ENCODE measurements at places on chromosomes 5 and 9.

DNA sequence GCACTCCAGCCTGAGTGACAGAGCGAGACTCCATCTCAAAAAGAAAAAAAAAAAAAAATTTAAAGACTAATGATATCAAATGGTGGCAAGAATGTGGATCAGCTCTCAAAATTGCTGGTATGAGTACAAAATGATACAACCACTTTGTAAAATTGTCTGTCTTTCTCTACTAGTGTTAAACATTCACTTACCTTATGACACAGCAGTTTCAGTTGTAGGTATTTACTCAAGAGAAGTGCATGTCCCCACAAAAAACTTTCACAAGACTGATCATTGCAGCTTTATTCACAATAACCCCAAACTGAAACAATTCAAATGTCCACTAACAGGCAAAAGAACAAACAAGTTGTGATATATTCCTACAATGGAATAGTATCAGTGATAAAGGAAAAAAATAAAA is 14.7 kb upstream of the CETN3 start:
- no peak for DNase-seq

DNA sequence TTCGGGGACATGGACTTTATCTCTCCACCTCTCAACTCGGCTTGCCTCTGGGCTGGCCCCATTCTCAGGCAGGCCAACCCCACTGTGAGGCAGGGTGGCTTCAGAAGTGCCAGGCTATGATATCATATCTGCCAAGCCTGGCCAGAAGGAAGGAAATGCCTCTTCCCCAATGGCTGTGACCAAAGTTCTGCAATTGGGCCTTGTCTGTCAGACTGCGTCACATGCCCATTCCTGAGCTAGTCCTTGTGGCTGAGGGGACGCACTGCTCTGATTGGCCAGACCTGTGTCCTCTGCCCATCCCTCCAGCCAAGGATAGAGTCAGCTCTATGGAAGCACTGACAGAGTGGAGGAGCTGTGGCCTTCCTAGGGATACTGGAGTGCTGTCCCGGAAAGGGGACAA is 11.9 kb downstream of the SMIM23 start:
- no peak for DNase-seq

GRCh38 chr5:156186760-156187159 is 140.2 kb upstream of the SGCD start:
- DNase-seq, result no peak

- DNase-seq, result no peak
Measured at GRCh38 chr9:101055516-101055915, 27.0 kb downstream of the PLPPR1 start.

Data from activated CD4-positive, alpha-beta T cell treated with anti-CD3 and anti-CD28 coated beads for 1 hour (primary cell).